ENCODE measurements at places on chromosomes 7 and 10. TPM values are rescaled to one million over a fixed set of nuclear protein-coding genes. Genes with fewer than 3 reads are reported as not detected.

Gene CEP55
- 0.19 TPM for total RNA-seq

DNA sequence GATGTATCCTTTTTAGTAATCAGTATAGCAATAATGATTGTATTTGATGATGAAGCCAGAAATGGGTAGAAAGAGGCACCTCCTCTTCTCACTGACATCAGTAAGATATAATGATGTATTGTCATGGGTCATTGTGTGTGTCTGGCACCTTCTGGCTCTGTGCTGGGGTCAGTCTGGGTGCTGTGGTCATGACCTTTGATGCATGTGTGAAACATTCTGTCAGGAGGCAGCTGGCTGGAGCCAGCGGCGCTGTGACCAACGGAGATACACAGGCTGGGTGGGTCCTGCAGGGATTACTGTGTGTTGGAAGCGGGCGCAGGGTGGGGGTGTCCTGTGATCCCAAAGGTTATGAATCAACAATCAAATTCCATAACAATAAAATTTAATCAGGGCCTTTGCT lies 35.2 kb downstream of the EEPD1 start:
- DNase-seq: no peak

- DNase-seq: no peak
Observed at GRCh38 chr10:84261236-84261915, 16.5 kb downstream of the RGR start.

- DNase-seq: no peak
Observed at GRCh38 chr10:74011770-74012169, 13.9 kb downstream of the VCL start.

DNA sequence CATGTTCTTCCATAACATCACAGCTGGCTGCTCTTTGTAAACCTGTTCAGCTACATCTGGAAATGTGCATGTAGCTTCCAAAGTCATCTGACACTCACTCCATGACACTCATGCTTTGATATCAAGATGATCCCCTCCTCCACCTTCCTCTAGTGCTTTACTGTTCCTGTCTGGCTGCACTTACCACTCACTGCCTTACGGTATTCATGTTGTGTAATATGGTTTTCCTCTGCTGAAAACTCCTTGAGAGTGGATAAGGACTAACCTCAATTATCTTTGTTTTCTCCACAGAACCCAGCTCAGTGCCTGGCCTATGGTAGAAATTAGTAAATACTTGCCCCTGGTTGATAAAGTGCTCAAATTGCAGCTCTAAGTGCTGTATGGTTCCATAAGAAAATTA lies 483.9 kb downstream of the HTR7 start:
- DNase-seq: no peak
